ENCODE measurements at places on chromosomes 7 and 10.

DNA sequence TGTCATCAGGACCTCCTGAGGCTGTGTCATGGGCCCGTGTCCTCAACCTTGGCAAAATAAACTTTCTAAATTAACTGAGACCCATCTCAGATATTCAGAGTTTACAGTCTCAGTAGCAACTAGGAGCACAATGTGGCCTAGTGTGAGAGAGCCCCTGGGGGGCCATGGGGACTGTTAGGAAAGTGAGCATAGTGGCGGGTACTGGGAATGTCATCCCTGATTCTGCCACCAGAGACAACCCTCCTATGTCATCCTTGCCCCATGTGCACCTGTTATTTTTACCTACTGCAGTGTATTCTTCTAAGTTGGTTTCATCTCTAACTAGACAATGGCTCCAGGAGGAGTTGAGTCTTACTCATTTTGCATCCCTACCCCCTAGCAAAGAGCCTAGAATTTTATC, 78.6 kb downstream of the CCDC71L start:
- no peak for DNase-seq

DNA sequence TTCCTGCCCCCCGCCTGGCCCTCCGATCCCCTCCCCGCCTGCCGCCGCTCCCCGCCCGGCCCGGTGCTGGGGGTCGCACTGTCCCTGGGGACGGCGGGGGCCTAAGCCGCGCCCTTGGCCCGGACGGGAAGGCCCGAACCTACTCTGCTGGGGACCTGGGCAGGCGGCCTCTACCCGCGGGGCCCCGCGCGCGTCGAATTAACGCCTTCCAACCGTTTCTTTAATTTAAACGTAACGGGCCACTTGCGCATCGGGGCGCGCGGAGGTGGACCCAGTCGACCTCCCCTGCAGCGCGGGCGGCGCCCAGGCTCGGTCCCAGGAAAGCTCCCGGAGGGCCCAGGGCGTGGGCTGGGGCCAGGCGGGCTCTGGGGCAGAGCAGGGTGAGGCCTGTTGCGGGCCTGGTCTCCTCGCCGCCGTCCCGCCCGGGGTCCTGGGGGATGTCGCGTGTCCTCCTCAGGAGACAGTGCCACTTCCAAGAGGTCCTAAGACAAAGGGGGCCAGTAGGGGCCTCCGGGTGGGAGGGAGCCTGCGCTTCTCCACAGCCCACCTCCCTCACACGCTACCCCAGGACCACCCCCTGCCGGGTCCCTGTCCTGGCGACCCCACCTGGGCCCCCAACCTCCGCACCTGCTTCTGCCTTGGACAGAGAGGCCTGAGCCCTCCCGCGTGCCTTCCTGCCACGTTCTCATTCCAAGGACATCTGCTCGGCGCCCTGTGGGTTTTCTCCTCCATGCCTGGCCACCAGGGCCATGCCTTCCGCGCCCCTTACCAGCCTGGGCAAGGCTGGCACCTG, 658 bp upstream of the PTPRN2 start:
- DNase-seq: no peak

DNA sequence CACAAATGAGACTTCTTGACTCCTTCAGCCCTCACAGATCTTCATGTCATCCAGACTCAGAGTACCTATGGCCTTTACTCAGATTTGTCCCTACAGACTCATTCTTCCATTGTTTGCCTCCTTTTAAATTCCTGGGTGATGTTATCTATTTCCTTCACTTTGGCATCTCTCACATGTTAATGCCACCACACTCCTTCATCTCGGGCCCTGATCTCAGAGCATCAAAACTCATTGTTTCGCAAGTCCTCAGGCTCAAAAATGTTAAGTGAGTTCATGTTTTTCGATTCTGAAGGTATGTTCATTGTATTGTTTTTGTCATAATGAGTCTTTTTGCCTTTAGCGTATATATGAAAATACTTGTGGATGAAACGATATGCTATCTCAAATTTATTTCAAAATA, 62.3 kb upstream of the AHR start:
- no peak for DNase-seq

DNA sequence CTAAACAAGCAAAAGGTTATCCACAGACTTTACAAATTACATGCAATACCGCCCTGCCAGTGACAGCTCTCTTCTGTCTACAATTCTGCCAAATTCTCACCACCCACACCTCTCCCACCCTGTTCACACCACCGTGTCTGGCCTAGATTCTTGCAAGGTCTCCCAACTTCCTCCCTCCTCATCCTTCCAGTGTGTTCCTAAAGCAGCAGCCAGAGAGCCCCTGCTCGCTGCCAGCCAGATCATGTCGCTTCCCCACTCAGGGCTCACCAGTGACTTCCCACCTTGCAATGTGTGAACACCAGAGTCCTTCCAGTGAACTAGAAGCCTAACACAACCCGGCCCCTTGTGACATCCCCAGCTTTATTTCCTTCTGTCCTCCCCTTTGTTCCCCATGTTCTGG, 121.6 kb downstream of the HECW1 start:
- no peak for DNase-seq

GRCh38 chr7:11811709-11812108, 20.3 kb downstream of the THSD7A start:
- no peak for DNase-seq

DNA sequence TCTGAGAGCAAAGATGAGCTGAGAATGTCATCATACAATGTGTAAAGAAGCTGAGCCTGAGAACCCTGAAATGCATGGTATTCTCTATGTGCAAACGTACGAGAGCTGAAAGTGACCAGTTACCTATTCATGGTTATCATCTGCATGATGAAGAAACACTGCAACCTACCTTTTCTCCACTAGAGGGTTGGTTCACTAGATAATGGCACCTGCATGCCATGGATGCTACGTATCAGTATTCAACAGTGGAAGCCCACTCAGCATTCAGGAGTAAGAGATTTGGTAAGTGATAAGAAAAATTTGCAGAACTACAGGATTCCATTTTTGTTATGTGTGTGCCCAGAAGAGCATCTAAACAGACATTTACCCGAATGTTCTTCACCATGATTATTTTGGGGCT, 145.4 kb downstream of the PTPRN2 start:
- no peak for DNase-seq

DNA sequence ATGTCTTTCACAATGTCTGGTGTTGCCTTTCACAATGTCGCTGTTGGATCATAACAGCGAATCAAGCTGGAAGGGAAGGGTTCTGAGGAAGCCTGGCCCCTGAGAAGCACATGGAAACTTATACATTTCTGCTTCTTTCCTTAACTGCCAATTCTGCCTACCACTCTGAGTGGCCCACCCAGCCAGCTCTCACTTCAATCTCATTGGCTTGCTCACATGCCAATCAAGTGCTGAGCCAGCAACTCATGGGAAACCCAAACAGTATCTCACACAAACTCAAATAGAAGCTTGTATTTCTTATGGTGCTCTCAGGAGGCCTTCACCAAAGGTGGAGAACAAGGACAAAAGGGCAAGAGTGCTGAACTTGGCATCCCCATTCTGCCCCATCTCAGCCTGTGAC, 117.4 kb upstream of the GPR26 start:
- DNase-seq: no peak

- no peak for DNase-seq
Observed at GRCh38 chr10:86481761-86482160, 39.8 kb downstream of the WAPL start.

DNA sequence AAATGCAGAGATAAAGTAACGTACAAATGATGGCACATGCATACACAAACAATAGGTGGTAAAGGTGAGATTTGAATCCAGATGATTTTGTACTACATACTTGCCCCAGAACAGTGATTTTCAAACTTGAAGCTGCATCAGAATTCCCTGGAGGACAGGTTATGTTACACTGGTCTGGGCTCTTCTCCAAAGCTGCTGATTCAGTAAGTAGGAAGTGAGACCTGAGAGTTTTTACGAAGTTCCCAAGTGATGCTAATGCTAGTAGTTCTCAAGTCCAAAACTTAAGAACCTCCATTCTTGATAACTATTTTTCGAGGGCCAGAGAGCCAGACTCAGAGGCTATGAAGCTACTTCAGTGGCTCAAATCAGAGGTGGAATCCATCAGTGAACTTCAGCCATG, 159.0 kb upstream of the POM121L12 start:
- DNase-seq: no peak

DNA sequence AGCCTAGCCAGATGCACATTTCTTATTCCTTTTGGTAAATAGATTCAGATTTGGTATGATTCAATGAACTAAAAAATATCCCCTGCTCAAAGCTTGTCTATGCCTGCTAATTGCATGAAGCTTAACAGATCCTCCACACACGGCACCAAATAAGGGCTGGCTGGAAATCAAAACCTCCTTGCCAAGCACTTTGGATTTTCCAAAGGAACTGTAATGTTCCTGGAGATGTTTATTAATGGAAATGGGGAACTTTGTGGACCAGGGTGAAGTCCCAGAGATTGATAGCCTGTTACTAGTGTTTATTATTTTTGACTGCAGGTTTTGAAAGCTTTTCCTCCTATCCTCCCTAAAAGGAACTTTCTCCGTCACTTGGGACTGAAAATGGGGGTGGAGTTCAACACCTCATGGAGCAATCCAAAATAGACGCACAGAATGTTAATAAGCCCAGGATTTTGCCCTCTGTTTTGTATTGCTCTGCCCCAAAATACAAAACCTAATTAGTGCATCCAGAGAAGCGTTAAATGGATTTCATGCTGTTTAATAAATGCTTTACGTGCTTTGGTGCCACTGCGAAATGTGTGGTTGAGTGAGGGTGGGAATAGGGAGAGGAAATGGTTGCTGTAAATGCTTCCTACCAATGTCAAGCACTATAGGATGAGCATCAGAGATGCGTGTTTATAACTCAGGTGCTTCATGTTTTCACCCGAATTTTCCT, 1027.7 kb downstream of the LRMDA start:
- DNase-seq: no peak

DNA sequence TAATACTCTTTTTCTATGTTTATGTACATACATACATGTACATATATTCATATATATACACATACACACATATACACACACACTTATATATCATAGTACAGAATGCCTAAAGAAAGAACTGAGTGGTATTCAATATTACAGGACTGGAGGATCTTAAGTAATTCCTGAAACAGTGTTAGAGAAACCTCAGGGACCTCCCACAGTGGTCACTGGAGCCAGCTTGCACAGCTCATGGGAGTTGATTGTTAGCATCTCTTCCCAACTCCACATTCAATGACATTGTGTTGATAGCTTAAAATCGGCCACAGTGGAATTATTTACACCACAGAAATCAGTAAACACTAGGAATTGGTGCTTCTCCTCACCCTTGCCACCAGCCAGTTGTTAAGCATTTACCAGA, 6.0 kb downstream of the LRRC17 start:
- no peak for DNase-seq

- no peak for DNase-seq
Observed at GRCh38 chr7:27462575-27463270, 200.0 kb downstream of the HIBADH start.

- DNase-seq: no peak
Observed at GRCh38 chr10:61000769-61001730, 57.1 kb upstream of the RHOBTB1 start.

- no peak for DNase-seq
Observed at GRCh38 chr7:90836937-90837336, 240.8 kb downstream of the CDK14 start.

DNA sequence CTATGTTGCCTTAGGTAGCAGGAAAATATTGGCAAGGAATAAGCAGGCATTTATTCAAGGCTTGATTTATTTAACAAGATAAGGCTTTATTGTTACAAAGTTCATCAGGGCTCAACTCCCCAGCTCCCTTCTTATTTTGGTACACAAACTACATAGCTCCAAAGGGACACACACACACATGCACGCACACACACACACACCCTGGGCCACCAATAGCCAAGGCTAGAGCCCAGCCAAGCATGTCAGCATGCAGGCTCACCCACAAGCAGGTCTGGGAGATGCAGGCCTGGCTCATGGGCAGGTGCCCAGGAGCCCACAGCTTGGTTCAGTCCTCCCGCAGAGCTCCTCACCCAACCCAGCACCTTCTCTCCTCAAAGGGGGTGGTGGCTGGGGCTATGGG, 23.4 kb downstream of the LEP start:
- no peak for DNase-seq

DNA sequence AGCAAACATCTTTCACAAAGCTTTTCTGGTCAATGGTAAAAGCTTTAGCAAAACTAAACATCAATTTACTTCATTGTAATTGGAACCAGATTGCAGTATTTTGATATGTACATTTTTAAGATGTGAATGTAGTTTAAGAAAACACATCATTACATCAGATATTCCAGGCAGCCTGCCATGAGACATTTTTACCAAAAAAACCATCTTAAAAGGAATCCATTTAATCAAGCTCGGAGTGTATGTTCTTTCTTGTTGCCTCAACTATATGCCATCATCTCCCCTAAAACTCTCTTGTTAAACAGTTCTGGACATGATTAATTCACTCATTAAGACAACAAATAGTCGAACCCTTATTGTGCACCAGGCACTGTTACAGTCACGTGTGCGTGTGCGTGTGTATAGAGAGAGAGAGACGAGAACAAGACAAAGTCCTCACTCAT, 97.5 kb downstream of the UBE2H start:
- no peak for DNase-seq

- DNase-seq: no peak
Observed at GRCh38 chr10:133316732-133317131, 8.0 kb downstream of the ZNF511 start.

GRCh38 chr7:44824894-44825526, 22.9 kb downstream of the H2AZ2 start:
- DNase-seq: no peak

GRCh38 chr10:8061274-8062211, 7.1 kb downstream of the GATA3 start:
- DNase-seq: no peak

All from stimulated activated CD4-positive, alpha-beta T cell treated with anti-CD3 and anti-CD28 coated beads, Interleukin-1b, Interleukin-23, amount 100 ng/mL, for 1 hour (primary cell).